ENCODE measurements at places on chromosomes 2 and 18. TPM values are rescaled to one million over a fixed set of nuclear protein-coding genes. Genes with fewer than 3 reads are reported as not detected.

- H3K36me3 ChIP-seq = no peaks in the 10 kb centered on the region
- DNase-seq = no peak
- no peak overlapping the region for H3K27ac ChIP-seq
- H3K4me1 ChIP-seq = no peaks in the 10 kb centered on the region
- no peak overlapping the region for H3K4me3 ChIP-seq
Measured at GRCh38 chr2:186526281-186526680, 40.2 kb downstream of the ZC3H15 start.

- H3K4me3 ChIP-seq = no peak overlapping the region
- DNase-seq = no peak
- H3K36me3 ChIP-seq = no peaks in the 10 kb centered on the region
- no peaks in the 10 kb centered on the region for H3K27me3 ChIP-seq
Measured at GRCh38 chr2:98896416-98896815, 39.6 kb downstream of the CRACDL start.

GRCh38 chr2:217396165-217396564 is 536.3 kb upstream of the TNP1 start:
- no peaks in the 10 kb centered on the region for H3K36me3 ChIP-seq
- H3K4me1 ChIP-seq = peaks cover 6% of the 10 kb centered on the region
- H3K4me3 ChIP-seq = no peak overlapping the region
- no peak for DNase-seq
- no peak overlapping the region for H3K27ac ChIP-seq
- H3K27me3 ChIP-seq = no peaks in the 10 kb centered on the region

CEBPZ gene
- 29.5 TPM for polyA plus RNA-seq

LDLRAD4 gene
- polyA plus RNA-seq = 22.0 TPM

DNA sequence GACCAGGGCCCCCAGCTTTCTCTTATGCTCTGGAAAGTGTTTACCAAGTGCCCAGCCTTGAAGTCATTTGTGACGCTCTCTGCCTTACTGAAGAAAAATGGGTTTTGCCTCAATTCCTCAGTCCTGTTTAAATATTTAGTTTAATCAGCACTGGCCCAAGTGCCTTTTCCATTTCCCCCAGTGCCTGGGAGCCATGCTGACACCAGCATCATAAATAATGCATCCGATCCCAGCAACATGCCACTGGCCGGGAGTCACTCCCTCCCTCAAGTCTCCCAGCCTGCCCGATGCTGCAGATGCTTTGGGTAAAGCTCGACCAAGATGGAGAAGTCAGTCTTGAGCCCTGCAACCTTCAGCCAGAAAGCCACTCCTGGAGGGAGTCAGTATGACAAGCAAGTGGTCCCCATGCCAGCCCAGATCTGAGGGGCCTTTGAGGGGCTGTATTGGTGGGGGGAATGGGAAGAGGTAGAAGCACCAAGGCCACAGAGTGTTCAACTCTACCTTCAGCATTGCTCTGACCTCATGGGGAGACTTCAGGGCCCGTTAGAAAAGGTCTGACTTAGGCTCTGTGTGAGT is 12.0 kb upstream of the MTA3 start:
- no peak for DNase-seq
- no peak overlapping the region for H3K4me3 ChIP-seq
- H3K27me3 ChIP-seq = no peaks in the 10 kb centered on the region
- no peaks in the 10 kb centered on the region for H3K4me1 ChIP-seq
- no peaks in the 10 kb centered on the region for H3K36me3 ChIP-seq

TLX2 gene
- polyA plus RNA-seq = 1.1 TPM

TCF23 gene
- polyA plus RNA-seq = 6.6 TPM

DNA sequence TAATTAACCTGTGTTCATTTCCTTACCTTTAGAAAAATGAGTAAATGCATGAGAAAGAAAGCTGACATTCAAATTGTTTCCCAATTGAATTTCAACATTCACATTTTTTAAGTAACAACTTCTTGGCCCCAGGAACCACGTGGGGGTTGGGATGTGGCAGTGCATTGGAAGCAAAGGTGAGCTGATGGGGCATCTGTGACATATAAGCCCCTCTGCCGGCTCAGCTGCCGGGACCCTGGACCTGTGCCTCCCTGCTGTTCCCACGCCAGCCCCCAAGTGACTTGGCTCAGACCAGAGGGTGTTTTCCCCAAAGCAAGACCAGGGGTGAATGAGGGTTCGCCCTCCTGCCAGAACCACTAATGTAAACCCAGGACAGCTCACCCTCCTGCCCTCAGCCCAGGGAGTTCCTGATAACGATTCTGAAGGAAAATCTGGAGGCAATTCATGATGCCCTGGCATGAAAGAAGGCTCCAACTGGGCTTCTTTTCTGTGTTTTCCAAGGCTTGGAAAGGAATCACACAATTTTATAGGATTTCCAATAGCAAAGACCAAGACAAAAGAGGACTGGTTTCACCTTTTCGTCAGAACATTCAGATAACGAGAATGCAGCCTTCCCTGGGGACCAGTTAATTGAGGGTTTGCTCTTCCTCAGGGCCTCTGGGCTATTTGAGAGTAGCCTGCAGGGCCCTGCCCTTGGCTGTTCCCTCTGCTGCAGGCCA is 193.2 kb upstream of the TWIST2 start:
- H3K4me1 ChIP-seq = no peaks in the 10 kb centered on the region
- no peak for DNase-seq
- no peaks in the 10 kb centered on the region for H3K27me3 ChIP-seq
- no peaks in the 10 kb centered on the region for H3K36me3 ChIP-seq
- H3K4me3 ChIP-seq = no peak overlapping the region

DNA sequence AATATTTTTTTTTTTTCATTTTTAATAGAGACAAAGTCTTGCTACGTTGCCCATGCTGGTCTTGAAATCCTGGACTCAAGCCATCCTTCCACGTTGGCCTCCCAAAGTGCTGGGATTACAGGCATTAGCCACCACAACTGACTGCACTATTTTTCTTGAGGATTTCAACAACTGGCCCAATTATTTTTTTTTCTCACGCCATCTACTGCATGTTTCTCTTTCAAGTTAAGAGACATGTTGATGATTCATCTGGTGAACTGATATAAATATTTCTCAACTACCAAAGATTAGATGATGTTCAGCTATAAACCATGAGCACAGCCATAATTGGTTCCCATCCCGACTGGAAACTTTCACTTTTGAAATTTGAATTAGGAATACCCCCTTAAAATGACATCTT is 688.4 kb upstream of the SYT4 start:
- H3K27me3 ChIP-seq = no peaks in the 10 kb centered on the region
- H3K4me1 ChIP-seq = no peaks in the 10 kb centered on the region
- H3K27ac ChIP-seq = no peak overlapping the region
- DNase-seq = no peak
- no peak overlapping the region for H3K4me3 ChIP-seq
- H3K36me3 ChIP-seq = no peaks in the 10 kb centered on the region

- H3K4me3 ChIP-seq = no peak overlapping the region
- H3K36me3 ChIP-seq = no peaks in the 10 kb centered on the region
- DNase-seq = no peak
- H3K4me1 ChIP-seq = no peaks in the 10 kb centered on the region
- no peak overlapping the region for H3K27ac ChIP-seq
Measured at GRCh38 chr2:727071-727470, 49.9 kb upstream of the TMEM18 start.

GRCh38 chr2:178066890-178067669 is 5.5 kb downstream of the PDE11A start:
- no peak overlapping the region for H3K27ac ChIP-seq
- H3K4me1 ChIP-seq = no peaks in the 10 kb centered on the region
- DNase-seq = no peak
- no peaks in the 10 kb centered on the region for H3K36me3 ChIP-seq
- H3K27me3 ChIP-seq = no peaks in the 10 kb centered on the region

RAB11FIP5 gene
- 332 TPM for polyA plus RNA-seq

RTP5 gene
- polyA plus RNA-seq = 0.13 TPM

GRCh38 chr2:175350105-175350504 is 168.6 kb upstream of the ATP5MC3 start:
- DNase-seq = no peak
- H3K27me3 ChIP-seq = no peaks in the 10 kb centered on the region
- no peak overlapping the region for H3K27ac ChIP-seq

GRCh38 chr18:79912994-79913831 is 38.2 kb downstream of the SLC66A2 start:
- no peak overlapping the region for H3K4me3 ChIP-seq
- H3K36me3 ChIP-seq = no peaks in the 10 kb centered on the region
- no peak overlapping the region for H3K27ac ChIP-seq
- DNase-seq = peak; percentile 12

RABL2A gene
- polyA plus RNA-seq = 36.3 TPM

HOXD12 gene
- not detected for polyA plus RNA-seq

SPATA3 gene
- polyA plus RNA-seq = 211 TPM

DNA sequence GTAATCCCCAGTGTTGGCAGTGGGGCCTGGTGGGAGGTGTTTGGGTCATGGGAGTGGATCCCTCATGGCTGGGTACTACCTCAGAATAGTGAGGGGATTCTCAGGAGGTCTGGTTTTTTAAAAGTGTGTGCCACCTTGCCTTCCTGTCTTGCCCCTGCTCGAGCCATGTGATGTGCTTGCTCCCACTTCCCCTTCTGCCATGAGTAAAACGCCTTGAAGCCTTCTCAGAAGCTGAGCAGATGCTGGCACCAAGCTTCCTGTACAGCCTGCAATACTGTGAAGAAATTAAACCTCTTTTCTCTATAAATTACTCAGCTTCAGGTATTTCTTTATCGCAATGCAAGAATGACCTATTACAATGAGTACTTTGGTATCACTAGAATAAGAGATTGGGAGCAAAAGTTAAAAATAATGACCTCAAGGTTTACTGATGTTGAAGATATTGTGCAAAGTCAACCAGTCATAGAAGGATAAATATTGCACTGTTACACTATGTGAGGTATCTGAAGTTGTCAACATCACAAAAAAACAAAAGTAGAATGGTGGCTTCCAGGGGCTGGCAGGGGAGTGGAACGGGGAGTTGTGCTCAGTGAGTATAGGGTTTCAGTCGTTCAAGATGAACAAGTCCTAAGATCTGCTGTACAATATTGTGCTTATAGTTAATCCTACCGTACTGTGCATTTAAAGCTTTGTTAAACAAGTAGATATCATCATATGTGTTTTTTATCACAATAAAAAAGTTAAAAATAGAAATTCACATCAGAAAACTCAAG is 938.3 kb upstream of the CNTNAP5 start:
- H3K4me1 ChIP-seq = no peaks in the 10 kb centered on the region
- H3K27me3 ChIP-seq = no peaks in the 10 kb centered on the region
- DNase-seq = no peak
- H3K36me3 ChIP-seq = no peaks in the 10 kb centered on the region

DNA sequence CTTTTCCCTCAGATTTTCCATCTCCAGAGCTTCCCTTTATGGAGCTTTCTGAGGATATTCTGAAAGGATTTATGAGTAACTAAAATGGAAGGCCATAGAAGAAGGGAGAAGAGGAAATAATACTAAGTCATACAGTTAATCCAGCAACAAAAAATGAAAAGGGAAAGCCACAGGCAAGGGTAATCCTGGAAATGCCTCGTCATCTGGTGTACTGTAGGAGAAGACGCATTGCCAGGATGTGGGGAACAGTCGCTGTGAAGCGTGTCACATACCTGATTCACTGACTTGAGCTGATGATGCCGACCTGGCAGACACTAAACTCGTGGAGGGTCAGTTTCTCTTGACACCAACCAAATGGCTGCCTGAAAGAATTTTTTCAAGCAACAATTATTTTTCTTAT is 34.7 kb upstream of the ALPP start:
- H3K4me3 ChIP-seq = no peak overlapping the region
- DNase-seq = no peak
- no peaks in the 10 kb centered on the region for H3K4me1 ChIP-seq
- no peak overlapping the region for H3K27ac ChIP-seq
- H3K27me3 ChIP-seq = no peaks in the 10 kb centered on the region

DNA sequence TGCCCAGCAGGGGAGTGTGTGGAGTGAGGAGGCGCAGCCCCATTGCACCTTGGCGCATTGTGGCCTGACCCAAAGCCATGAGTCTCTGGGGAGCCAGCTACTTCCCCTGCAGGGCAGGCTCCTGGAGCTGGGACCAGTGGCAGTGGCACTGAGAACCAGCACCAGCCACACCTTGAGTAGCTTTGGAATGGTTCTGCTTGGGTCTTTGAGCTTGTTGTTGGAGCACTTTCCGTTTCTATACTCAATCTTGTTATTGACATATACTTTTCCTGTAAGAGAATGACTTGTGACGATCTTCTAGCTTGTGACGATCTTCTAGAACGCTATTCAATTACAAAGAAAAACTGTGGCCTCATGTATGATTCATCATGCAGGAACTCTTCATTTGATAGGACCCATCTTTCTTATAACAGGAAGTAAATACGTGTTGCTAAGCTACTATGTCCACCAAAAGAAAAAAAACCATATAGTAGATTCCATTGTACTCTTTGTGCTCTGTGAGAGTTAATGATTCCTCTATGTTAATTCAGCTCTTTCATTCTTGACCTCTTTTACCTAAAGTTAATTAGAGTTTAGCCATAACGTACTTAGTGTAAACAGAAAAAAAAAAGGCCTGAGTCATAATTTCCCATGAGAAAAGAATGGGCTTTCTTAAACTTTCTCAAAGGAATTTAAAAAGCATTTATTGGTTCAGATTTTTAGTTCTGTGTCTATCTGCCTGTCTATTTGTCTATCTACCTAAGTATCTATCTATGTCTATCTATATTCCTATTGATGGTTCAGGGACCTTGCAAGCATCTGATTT is 113.1 kb downstream of the GATA6 start:
- no peak overlapping the region for H3K27ac ChIP-seq
- no peaks in the 10 kb centered on the region for H3K4me1 ChIP-seq
- H3K4me3 ChIP-seq = no peak overlapping the region
- no peak for DNase-seq
- no peaks in the 10 kb centered on the region for H3K36me3 ChIP-seq
- no peaks in the 10 kb centered on the region for H3K27me3 ChIP-seq

- no peaks in the 10 kb centered on the region for H3K36me3 ChIP-seq
- H3K27ac ChIP-seq = peak overlapping the region; percentile 42
- H3K4me1 ChIP-seq = no peaks in the 10 kb centered on the region
- no peaks in the 10 kb centered on the region for H3K27me3 ChIP-seq
- peak; percentile 26 for DNase-seq
- no peak overlapping the region for H3K4me3 ChIP-seq
Measured at GRCh38 chr2:189210250-189211087, 30.9 kb upstream of the COL5A2 start.

GRCh38 chr2:156890529-156891148 is 366.9 kb upstream of the GALNT5 start:
- no peaks in the 10 kb centered on the region for H3K36me3 ChIP-seq
- DNase-seq = no peak
- H3K27me3 ChIP-seq = no peaks in the 10 kb centered on the region
- no peaks in the 10 kb centered on the region for H3K4me1 ChIP-seq
- H3K4me3 ChIP-seq = no peak overlapping the region
- H3K27ac ChIP-seq = no peak overlapping the region

All from testis (tissue), 5 donors.